ENCODE measurements at places on chromosomes 6 and 20.

GRCh38 chr6:46743425-46744158 lies 3.1 kb upstream of the ANKRD66 start:
- DNase-seq, result no peak

- no peak for DNase-seq
These were observed 13.0 kb upstream of the FAM217A start for GRCh38 chr6:4091941-4092340.

DNA sequence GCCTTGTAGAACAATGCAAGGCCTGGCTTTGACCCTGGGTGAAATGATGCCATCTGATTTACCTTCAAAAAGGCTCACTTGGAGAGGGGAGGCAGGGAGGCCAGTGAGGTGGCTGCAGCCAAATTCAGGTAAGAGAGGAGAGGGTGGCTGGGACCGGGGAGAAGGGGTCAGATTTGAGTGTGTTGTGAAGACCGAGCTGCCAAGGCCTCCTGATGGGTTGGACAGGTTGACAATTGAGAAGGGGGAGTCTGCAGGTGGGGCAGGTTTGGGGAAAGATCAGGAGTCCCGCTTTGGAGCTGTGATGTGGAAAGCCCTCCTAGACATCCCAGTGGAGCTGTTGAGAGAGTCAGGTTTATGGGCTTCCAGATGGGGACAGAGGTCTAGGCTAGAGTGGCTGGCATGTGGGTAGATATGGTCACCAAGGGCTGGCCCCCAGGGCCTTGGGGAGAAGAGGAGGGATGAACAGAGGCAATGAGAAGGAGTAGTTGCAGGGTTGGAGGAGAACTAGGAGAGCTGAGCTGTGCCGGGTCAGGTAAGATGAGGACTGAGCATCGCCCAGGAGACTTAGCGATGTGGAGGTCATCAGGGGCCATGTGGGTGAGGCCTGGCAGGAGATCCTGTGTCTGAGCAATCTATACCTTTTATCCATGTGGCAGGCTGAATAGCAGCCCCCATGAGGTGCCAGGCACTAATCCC lies 70.5 kb upstream of the TOX2 start:
- no peak for DNase-seq

DNA sequence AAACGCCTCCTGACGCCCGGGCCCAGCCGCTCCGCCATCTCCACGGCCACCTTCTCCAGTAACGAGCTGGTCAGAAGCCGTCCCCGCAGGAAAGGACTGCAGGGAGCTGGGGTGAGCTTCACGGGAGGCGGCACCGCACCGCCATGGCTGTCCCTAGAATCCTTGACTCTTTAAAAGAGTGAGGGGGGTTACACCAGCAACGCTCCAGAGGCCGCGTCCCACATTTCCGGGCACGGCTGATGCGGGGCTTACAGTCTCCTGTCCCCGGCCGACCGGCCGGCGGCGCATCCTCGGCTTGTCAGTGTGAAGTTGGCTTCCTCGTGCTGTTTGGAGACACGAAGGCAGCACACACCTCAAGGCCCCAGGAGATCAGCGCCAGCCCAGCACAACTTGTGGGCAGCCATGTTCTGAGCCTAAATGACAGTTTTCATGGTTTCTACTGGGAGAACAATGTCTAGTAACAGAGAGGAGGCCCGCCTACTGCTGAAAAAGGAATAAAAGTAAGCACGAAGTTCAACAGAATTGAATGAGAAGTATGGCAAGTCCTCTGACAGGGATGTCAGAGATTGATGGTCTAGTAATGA lies 30.4 kb downstream of the SLC2A4RG start:
- DNase-seq, result no peak

All from stimulated activated CD8-positive, alpha-beta memory T cell treated with anti-CD3 and anti-CD28 coated beads, Interleukin-4, amount 100 ng/mL, for 1 hour (primary cell).